ENCODE measurements at places on chromosomes 1 and 21. TPM values are rescaled to one million over a fixed set of nuclear protein-coding genes. Genes with fewer than 3 reads are reported as not detected.

BRINP2 gene
- 5.7 TPM for total RNA-seq

SNRPE gene
- total RNA-seq = 105 TPM

PIK3C2B gene
- total RNA-seq = 56.0 TPM

KNCN gene
- total RNA-seq = not detected

PTPN7 gene
- 1.8 TPM for total RNA-seq

HLX gene
- total RNA-seq = 5.8 TPM

CNIH4 gene
- 47.6 TPM for total RNA-seq

TBCE gene
- 28.5 TPM for total RNA-seq

VASH2 gene
- 17.2 TPM for total RNA-seq

LCE1C gene
- total RNA-seq = not detected

TOE1 gene
- total RNA-seq = 11.0 TPM

ADORA3 gene
- total RNA-seq = 13.6 TPM
